Endothelial cell of umbilical vein (primary cell): ENCODE measurements at places on chromosomes 7 and 10. TPM values are rescaled to one million over a fixed set of nuclear protein-coding genes. Genes with fewer than 3 reads are reported as not detected.

Gene BZW2
- 95.3 and 106 TPM in 2 replicates for total RNA-seq

Gene ADAM22
- total RNA-seq = 0.53 and 1.4 TPM in 2 replicates

Gene WBP1L
- 43.6 and 46.0 TPM in 2 replicates for total RNA-seq

GRCh38 chr10:571166-571565 is 118.3 kb downstream of the DIP2C start:
- no peak overlapping the region for H3K27ac ChIP-seq
- H3K27me3 ChIP-seq = no peaks in the 10 kb centered on the region
- no peaks in the 10 kb centered on the region for H3K4me1 ChIP-seq
- DNase-seq = no peak
- H3K4me3 ChIP-seq = no peak overlapping the region
- H3K36me3 ChIP-seq = no peaks in the 10 kb centered on the region

GRCh38 chr10:119364645-119365600 is 157.6 kb downstream of the GRK5 start:
- H3K4me1 ChIP-seq = peaks cover 25% of the 10 kb centered on the region
- H3K4me3 ChIP-seq = no peak overlapping the region
- no peak overlapping the region for H3K27ac ChIP-seq
- DNase-seq = no peak
